IPS DF 19.7 (cell line): ENCODE measurements at places on chromosomes 3 and 15.

GRCh38 chr3:30124435-30125370 is 481.7 kb upstream of the TGFBR2 start:
- no peak for DNase-seq

GRCh38 chr3:56975567-56975966 is 84.9 kb upstream of the SPATA12 start:
- DNase-seq = no peak

DNA sequence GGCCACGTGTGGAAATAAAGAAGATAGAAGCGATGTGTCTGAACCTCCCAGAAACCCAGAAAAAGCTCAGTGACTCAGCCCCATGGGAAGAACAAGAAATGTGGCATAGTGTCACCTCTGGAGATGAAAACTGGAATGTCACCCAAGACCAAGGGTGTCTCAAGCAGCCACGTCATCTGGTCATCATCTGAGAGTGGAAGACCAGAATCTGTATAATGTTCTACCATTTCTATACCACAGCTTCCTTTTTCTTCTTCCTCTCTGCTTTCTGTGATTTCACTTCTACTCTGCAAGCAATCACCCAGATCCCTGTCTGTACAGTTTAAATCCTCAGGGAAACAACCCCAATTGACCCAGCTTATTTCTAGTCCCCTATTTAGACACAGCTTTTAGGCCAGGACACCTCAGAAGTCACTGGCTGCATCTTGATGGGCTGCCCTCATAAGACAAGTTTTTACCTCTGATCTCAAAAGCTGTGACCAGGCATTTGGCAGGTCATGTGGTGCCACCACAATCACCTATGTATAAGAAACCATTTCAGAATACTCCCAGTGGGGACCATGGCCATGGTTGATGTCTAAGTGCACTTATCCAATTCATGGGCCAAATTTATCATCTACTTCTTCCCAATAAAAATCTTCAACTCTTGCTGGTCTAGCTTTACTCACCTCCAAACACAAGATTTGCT is 278.5 kb upstream of the UMPS start:
- DNase-seq = no peak

- no peak for DNase-seq
These were observed 52.2 kb downstream of the EXOG start for GRCh38 chr3:38548154-38548931.

- no peak for DNase-seq
These were observed 114.0 kb downstream of the FNDC3B start for GRCh38 chr3:172153335-172153861.

DNA sequence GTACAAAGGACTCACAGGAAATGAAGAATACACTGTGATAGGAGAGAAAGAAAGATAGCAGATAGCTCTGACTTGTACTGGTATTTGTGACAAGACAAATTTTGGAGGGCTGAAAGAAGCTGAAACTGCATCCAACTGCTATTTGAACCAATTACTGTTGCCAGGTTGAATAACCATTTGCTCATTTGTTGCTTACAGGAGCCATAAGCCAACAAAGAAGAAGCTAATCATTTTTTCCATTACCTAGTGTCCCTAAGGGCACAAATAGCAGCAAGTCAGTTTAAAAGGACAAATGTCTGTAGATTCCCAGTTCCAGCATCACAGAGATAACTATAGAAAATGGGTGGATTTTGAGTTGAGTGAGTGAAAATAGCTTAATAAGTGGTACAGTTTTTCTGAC is 376.9 kb upstream of the ARPP21 start:
- DNase-seq = no peak
